H1 (cell line): ENCODE measurements at places on chromosomes 11 and 22. TPM values are rescaled to one million over a fixed set of nuclear protein-coding genes. Genes with fewer than 3 reads are reported as not detected.

CCDC188 gene
- total RNA-seq: not detected in 2 replicates

NLRP14 gene
- 0.08 TPM in 1 of 2 replicates, not detected in the other for total RNA-seq

PCNX3 gene
- 38.8 and 39.4 TPM in 2 replicates for total RNA-seq

C22orf23 gene
- 0.21 and 0.54 TPM in 2 replicates for total RNA-seq

NRGN gene
- 0.60 and 0.75 TPM in 2 replicates for total RNA-seq

CYP2D6 gene
- 0.77 and 0.93 TPM in 2 replicates for total RNA-seq

PCF11 gene
- total RNA-seq: 47.1 and 47.7 TPM in 2 replicates

BSCL2 gene
- 59.5 and 73.7 TPM in 2 replicates for total RNA-seq

ANKRD49 gene
- 10.2 and 12.2 TPM in 2 replicates for total RNA-seq

ASCL2 gene
- total RNA-seq: 0.23 and 0.56 TPM in 2 replicates

BCO2 gene
- total RNA-seq: 0.63 and 0.82 TPM in 2 replicates

NXPE2 gene
- 0.29 TPM in 1 of 2 replicates, not detected in the other for total RNA-seq

TSPAN32 gene
- not detected in 2 replicates for total RNA-seq

KDELR3 gene
- 7.8 and 7.9 TPM in 2 replicates for total RNA-seq

TRPM5 gene
- 0.11 TPM in 1 of 2 replicates, not detected in the other for total RNA-seq
